Sigmoid colon (tissue), 7 donors: ENCODE measurements at places on chromosomes 2 and 18. TPM values are rescaled to one million over a fixed set of nuclear protein-coding genes. Genes with fewer than 3 reads are reported as not detected.

Gene HRH4
- total RNA-seq, result not detected

Gene VWA3B
- 0.55 TPM for total RNA-seq

Gene CLEC4F
- not detected for total RNA-seq

Gene FAM168B
- 130 TPM for total RNA-seq

Gene CRACDL
- 1.5 TPM for total RNA-seq

Gene SLC9A4
- total RNA-seq, result not detected

Gene ZNF804A
- 0.28 TPM for total RNA-seq

Gene AQP12B
- not detected for total RNA-seq

Gene UGT1A5
- total RNA-seq, result not detected

Gene ERICH2
- total RNA-seq, result not detected

Gene LOXHD1
- total RNA-seq, result not detected

Gene ELOA2
- not detected for total RNA-seq

Gene CTIF
- 34.2 TPM for total RNA-seq

Gene RELCH
- total RNA-seq, result 19.3 TPM

Gene GAREM1
- 9.7 TPM for total RNA-seq

Gene METTL21A
- 23.5 TPM for total RNA-seq

Gene CKAP2L
- not detected for total RNA-seq

Gene SKA1
- not detected for total RNA-seq

Gene FOXD4L1
- total RNA-seq, result not detected

Gene MAP3K19
- total RNA-seq, result not detected
